ENCODE measurements at places on chromosomes 6 and 20. TPM values are rescaled to one million over a fixed set of nuclear protein-coding genes. Genes with fewer than 3 reads are reported as not detected.
A peak's percentile ranks its signal among the peaks of the same experiment; 100 is the strongest.

DNA sequence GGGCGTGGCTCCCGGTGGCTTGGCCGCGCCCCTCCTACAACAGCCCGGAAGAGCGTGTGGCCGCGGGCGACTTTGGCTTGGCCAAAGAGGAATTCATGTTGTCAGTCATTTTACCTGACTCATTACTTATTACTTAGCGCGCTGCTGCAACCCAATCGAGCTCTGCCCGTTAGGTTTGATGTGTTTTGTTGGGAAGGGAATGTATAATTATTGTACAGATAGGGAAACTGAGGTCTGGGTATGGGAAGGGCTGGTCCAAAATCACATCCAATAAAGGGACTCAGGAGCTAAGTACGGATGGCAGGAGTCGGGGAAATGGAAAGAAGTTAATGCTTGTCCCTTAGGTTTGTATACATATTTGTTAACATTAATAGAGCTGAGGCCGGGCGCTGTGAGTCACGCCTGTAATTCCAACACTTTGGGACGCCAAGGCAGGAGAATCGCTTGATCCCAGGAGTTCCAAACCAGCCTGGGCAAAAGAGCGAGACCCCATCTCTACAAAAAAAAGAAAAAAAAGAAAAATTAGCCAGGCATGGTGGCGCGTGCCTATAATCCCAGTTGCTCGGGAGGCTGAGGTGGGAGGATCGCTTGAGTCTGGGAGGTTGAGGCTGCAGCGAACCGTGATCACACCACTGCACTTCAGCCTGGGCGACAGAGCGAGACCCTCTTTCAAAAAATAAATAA lies 639 bp upstream of the ZNF335 start:
- peak overlapping the region; percentile 92 for H3K4me3 ChIP-seq
- DNase-seq, result peak; percentile 65
- H3K36me3 ChIP-seq, result peaks cover 19% of the 10 kb centered on the region
- H3K27me3 ChIP-seq, result no peaks in the 10 kb centered on the region

- H3K27me3 ChIP-seq, result no peaks in the 10 kb centered on the region
- H3K36me3 ChIP-seq, result no peaks in the 10 kb centered on the region
- H3K4me3 ChIP-seq, result no peak overlapping the region
- H3K4me1 ChIP-seq, result no peaks in the 10 kb centered on the region
- no peak for DNase-seq
Measured at GRCh38 chr6:47773005-47773404, 8.8 kb upstream of the OPN5 start.

GRCh38 chr6:140537211-140537610 lies 1162.8 kb upstream of the CITED2 start:
- peak overlapping the region; percentile 76 for H3K27ac ChIP-seq
- no peak overlapping the region for H3K4me3 ChIP-seq
- no peaks in the 10 kb centered on the region for H3K4me1 ChIP-seq
- no peak for DNase-seq
- H3K36me3 ChIP-seq, result no peaks in the 10 kb centered on the region
- no peaks in the 10 kb centered on the region for H3K27me3 ChIP-seq

DNA sequence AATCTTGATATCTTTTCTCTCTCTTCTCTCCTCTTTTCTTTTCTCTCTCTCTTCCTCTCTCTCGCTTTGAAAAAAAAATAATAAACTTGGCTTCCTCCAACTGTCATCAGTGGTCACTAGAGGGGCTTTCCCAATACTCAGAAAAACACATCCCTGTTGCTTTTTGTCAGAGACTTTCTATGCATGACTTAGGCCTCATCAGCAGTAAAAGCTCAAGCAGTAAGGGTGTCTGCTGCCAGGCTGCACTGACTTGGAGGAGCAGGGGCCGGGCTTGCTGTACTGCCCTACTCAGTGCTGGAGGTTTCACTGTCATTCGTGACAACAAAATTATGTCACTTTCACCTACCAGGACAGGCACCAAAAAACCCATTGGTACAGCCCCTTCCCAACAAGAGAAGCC lies 272.0 kb downstream of the ADGB start:
- no peaks in the 10 kb centered on the region for H3K27me3 ChIP-seq
- no peak overlapping the region for H3K27ac ChIP-seq
- H3K4me1 ChIP-seq, result no peaks in the 10 kb centered on the region
- H3K4me3 ChIP-seq, result no peak overlapping the region
- H3K36me3 ChIP-seq, result no peaks in the 10 kb centered on the region
- DNase-seq, result no peak

GRCh38 chr6:12163744-12164507 lies 126.2 kb upstream of the EDN1 start:
- H3K27ac ChIP-seq, result no peak overlapping the region
- no peak for DNase-seq
- no peaks in the 10 kb centered on the region for H3K36me3 ChIP-seq

- peak; percentile 87 for DNase-seq
- no peaks in the 10 kb centered on the region for H3K27me3 ChIP-seq
- peak overlapping the region; percentile 6 for H3K4me3 ChIP-seq
- H3K4me1 ChIP-seq, result no peaks in the 10 kb centered on the region
- H3K36me3 ChIP-seq, result no peaks in the 10 kb centered on the region
- peak overlapping the region; percentile 56 for H3K27ac ChIP-seq
Measured at GRCh38 chr6:13303668-13304017, 24.7 kb downstream of the TBC1D7 start.

DNA sequence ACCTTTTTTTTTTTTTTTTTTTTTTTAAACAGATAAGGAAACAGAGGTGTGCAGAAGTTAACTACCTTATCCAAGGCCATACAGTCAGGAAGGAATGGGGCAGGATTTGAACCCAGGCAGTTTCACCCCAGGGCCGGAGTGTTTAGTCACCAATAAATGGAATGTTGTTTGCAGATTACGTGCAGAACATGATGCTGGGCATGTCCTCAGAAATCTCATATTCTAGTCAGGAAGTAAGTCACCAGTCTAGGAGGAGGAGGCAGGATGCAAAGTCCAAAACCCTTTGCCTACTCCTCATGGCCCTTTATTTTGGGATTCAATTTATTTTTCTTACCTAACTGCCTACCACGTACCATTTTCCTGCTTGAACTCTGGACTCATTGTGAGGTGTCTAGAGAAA lies 57.1 kb upstream of the LRRC1 start:
- DNase-seq, result no peak
- H3K4me3 ChIP-seq, result no peak overlapping the region

GRCh38 chr6:40506954-40507353 lies 80.2 kb downstream of the LRFN2 start:
- H3K4me3 ChIP-seq, result no peak overlapping the region
- no peaks in the 10 kb centered on the region for H3K4me1 ChIP-seq
- H3K36me3 ChIP-seq, result no peaks in the 10 kb centered on the region
- no peak overlapping the region for H3K27ac ChIP-seq

DNA sequence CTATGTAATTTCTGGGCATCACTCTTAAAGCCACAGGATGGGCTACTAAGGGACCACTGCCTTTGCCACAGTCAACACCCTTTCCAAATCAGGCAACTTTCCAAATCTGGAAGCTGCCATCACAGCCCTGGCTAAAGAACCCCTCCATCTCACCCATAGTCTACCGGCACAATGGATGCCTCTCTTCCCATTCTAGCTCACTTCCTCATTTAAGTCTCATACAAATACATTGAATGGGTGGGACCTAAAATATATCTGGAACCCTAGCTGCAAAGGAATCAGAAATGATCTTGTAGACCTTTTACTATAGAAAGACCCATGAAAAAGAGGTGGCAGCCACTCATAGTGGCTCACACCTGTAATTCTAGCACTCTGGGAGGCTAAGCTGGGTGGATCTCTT lies 3.3 kb upstream of the TREML4 start:
- no peak for DNase-seq
- no peak overlapping the region for H3K4me3 ChIP-seq
- no peak overlapping the region for H3K27ac ChIP-seq
- H3K36me3 ChIP-seq, result no peaks in the 10 kb centered on the region
- H3K4me1 ChIP-seq, result no peaks in the 10 kb centered on the region

- peak; percentile 72 for DNase-seq
- peaks cover 11% of the 10 kb centered on the region for H3K4me1 ChIP-seq
- H3K36me3 ChIP-seq, result no peaks in the 10 kb centered on the region
- H3K4me3 ChIP-seq, result no peak overlapping the region
- H3K27ac ChIP-seq, result no peak overlapping the region
Measured at GRCh38 chr20:15179381-15179780, 842.0 kb upstream of the FLRT3 start.

DNA sequence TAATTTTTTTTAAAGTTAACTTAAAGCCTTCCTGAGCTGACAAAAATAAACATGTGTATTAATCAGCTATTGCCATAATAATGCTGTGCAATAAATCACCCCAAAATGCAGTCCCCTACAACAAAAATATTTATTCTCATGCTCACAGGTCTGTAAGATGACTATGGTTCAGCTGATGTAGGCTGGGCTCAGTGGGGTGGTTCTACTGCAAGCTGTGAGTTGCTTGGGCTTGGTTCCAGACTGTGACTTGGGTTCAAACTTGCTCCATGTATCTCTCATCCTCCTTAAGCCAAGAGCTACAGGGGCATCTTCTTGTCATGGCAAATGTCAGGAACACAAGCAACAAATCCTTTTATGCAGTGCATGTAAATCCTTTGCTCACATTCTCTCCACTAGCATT lies 644.3 kb downstream of the KIF16B start:
- H3K4me3 ChIP-seq, result no peak overlapping the region
- H3K27ac ChIP-seq, result no peak overlapping the region
- DNase-seq, result no peak
- no peaks in the 10 kb centered on the region for H3K27me3 ChIP-seq
- no peaks in the 10 kb centered on the region for H3K4me1 ChIP-seq
- no peaks in the 10 kb centered on the region for H3K36me3 ChIP-seq

DNA sequence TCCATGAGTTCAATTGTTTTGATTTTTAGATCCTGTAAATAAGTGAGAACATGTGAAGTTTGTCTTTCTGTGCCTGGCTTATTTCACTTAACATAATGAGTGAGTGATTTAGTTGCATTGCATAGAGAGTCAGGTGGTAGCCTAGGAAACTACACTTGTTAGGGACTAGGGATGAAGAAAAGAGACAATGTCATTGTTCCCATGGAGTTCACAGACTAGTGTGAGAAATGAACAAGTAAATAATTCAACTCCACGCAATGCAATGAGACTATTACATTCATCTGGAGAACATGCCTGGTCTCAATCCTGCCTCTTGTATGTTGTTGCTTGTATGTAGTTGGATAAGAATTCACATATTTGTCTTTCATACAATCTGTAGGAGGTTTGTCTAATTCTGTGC lies 76.3 kb upstream of the B3GAT2 start:
- H3K4me3 ChIP-seq, result no peak overlapping the region
- DNase-seq, result no peak

GRCh38 chr6:31125162-31125561 lies 4.9 kb upstream of the CDSN start:
- H3K4me1 ChIP-seq, result peaks cover 24% of the 10 kb centered on the region
- no peaks in the 10 kb centered on the region for H3K27me3 ChIP-seq
- H3K27ac ChIP-seq, result no peak overlapping the region
- H3K36me3 ChIP-seq, result no peaks in the 10 kb centered on the region
- no peak overlapping the region for H3K4me3 ChIP-seq

GRCh38 chr20:36919715-36920333 lies 31.7 kb downstream of the SAMHD1 start:
- no peak overlapping the region for H3K27ac ChIP-seq
- peaks cover 72% of the 10 kb centered on the region for H3K36me3 ChIP-seq
- H3K27me3 ChIP-seq, result no peaks in the 10 kb centered on the region
- no peak for DNase-seq
- no peak overlapping the region for H3K4me3 ChIP-seq
- H3K4me1 ChIP-seq, result no peaks in the 10 kb centered on the region

DNA sequence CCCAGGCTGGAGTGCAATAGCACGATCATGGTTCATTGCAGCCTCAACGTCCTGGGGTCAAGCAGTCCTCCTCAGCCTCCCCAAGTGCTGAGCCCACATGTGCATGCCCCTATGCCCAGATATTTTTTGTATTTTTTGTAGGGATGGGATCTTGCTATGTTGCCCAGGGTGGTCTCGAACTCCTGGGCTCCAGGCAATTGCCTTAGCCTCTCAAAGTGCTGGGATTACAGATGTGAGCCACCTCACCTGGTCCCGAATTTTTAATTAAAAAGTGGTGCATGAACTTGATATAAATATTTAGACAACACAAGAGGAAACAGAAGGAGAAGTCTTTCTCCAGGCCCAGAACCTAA lies 7.1 kb upstream of the RNF114 start:
- no peak overlapping the region for H3K27ac ChIP-seq
- H3K4me3 ChIP-seq, result no peak overlapping the region
- H3K4me1 ChIP-seq, result peaks cover 11% of the 10 kb centered on the region
- H3K36me3 ChIP-seq, result no peaks in the 10 kb centered on the region

- no peak overlapping the region for H3K4me3 ChIP-seq
- no peaks in the 10 kb centered on the region for H3K36me3 ChIP-seq
- no peaks in the 10 kb centered on the region for H3K27me3 ChIP-seq
- H3K27ac ChIP-seq, result no peak overlapping the region
- no peak for DNase-seq
- no peaks in the 10 kb centered on the region for H3K4me1 ChIP-seq
Measured at GRCh38 chr6:17210683-17211082, 70.5 kb upstream of the RBM24 start.

DNA sequence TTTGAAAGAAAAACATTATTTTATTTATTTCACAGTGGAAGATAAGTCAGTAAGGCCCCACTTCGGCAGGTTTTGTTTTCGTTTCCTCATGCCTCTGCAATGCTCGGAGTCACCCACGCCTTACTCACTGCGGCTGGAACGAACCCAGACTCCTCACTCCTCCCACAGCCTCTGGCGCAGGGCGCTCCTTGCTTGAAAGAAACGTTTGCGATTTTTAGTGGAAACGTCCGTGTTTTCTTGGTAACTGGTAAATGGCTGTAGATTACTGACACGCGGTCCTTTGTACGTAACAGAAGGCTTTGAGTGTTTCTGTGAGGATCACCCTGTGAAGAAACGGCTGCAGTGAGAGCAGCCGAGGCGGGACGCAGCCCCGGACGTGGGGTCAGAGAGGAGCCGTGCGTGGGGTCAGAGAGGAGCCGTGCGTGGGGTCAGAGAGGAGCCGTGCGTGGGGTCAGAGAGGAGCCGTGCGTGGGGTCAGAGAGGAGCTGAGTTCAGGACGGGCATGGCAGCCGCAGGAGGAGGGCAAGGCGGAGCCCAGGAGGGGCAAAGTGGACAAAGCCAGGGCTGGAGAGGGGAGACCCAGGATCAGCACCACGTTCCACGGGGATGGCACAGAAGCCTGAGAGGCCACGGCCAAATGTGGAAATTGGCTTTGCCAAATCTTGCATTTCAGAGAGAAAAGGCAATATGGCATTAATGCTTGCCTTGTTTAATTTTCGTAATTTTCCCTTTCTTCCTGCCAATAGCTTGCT lies 198.6 kb upstream of the THBS2 start:
- H3K27me3 ChIP-seq, result no peaks in the 10 kb centered on the region
- peak overlapping the region; percentile 69 for H3K27ac ChIP-seq
- no peaks in the 10 kb centered on the region for H3K4me1 ChIP-seq
- no peaks in the 10 kb centered on the region for H3K36me3 ChIP-seq
- H3K4me3 ChIP-seq, result peak overlapping the region; percentile 13

Gene GNL1
- total RNA-seq, result 35.7 TPM

Gene GDAP1L1
- total RNA-seq, result 1.4 TPM

Gene TP53INP2
- total RNA-seq, result 30.0 TPM

Gene MEI4
- not detected for total RNA-seq

Gene MAK
- not detected for total RNA-seq

Gene RAD21L1
- total RNA-seq, result not detected

Gene EYA4
- total RNA-seq, result 0.81 TPM

Gene MCM9
- 10.6 TPM for total RNA-seq

Gene ELOVL2
- 0.83 TPM for total RNA-seq

Measured in sigmoid colon (tissue), 7 donors.